ENCODE measurements at places on chromosomes 1 and 21.

DNA sequence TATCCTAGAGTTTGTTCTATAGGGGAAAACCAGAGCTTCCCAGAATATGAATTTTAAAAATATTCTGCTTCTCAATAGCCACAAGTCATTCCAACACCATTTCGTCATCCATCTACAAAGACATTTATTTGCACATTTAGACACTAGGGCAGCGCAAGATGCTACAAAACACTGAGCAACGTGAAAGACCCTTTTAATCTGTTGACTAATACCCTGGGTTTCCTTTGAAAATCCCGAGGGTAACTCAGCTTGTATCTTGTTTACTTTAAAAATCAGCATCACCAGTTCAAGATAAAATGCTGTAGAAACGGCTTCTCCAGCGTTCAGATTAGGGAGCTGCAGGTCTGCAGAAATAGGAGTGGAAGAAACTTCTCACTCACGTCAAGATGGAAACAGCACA, 13.5 kb downstream of the PDPN start:
- DNase-seq, result no peak

GRCh38 chr1:228037401-228038386, 30.9 kb downstream of the WNT3A start:
- DNase-seq, result no peak

DNA sequence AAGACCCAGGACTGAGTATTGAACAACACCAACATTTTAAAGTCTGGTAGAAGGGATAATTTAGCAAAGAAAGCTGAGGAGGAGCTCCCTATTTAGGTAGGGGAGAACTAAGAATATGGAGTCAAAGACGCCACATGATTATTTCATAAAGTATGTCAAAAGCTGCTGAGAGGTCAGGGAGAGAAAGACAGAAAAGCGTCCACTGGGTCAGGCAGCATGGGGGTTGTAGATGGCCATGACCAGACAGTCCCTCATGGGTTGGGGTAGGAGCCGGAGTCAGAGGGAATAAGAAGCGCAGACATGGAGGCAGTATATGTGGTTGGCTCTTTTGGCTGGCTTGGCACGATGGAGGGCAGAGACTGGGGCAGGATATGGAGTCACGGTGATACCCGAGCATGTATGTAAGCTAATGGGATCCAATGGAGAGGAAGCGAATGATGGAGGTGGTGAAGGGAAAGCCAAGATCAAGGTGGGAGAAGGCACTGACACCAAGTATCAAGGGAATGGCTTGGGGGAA, 4.8 kb downstream of the C1orf115 start:
- DNase-seq, result no peak

DNA sequence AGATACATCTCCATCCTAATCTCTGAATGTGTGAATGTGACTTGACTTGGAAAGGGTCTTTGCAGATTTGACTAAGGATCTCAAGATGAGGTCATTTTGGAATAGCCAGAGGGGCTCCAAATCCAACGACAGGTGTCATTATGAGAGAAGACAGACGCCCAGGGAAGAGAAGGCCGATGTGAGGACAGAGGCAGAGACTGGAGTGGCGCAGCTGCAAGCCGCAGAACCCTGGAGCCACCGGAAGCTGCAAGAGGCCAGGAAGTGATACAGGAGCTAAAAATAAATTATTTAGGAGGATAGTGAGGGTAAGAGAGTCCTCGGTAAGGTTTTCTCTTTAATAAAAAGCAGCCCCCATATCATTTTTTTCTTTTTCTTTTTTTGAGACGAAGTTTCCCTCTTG, 9.7 kb upstream of the AADACL4 start:
- DNase-seq, result no peak

DNA sequence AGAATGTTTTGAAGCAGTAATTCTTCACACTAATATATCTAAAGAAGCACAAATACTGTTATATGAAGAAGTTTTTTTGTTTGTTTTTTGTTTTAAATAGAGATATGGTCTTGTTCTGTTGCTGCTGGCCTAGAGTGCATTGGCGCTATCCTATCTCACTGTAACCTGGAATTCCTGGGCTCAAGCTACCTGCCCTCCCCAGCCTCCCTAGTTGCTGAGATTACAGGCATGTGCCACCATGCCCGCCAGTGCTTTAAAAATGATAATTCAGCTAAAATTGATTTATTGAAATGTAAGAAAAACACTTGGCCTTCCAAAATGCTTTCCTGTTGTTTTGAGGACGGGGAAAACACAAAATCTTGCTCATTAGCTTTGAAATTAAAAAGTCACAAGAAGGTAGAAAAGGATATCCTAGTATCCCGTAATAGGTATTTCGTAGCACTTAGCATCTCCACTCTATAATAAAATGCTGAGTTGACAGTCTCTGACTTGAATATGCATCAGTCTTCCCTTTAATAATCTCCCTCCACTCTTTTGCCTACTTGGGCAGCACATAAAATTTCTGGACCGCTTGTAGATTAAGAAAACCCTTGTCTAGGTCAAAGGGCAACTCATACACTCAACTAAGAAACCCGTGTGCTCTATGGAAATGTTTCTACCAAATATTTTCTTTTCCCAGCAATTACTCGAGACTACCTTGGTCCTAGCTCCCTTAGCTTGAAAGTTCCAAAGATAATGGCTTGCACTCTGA, 1.3 kb downstream of the SCYL3 start:
- no peak for DNase-seq

GRCh38 chr1:228381356-228381755, 25.3 kb downstream of the TRIM11 start:
- no peak for DNase-seq
